ENCODE measurements at places on chromosomes 7 and 10. TPM values are rescaled to one million over a fixed set of nuclear protein-coding genes. Genes with fewer than 3 reads are reported as not detected.
A peak's percentile ranks its signal among the peaks of the same experiment; 100 is the strongest.

GPR15LG gene
- not detected for total RNA-seq

DNA sequence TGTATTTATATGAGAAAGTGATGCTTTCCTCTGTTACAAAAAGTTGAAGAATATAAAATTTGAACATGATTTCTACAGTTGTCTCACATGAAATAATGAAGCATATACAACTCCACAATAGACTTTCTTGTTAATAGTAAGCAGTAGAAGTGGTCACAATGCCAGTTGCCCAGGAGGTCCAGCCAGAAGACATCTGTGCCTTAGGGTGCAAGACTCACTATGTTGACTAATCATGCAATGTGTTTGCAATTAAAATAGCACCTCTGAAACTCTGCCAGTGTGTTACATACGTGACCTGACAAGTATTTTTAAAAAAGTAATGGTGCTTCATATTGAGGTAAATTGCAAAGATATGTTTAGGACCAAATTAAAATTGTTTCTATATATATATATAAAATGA, 547.2 kb downstream of the ETV1 start:
- no peak overlapping the region for H3K27ac ChIP-seq
- peaks cover 6% of the 10 kb centered on the region for H3K36me3 ChIP-seq
- H3K4me3 ChIP-seq, result no peak overlapping the region
- peak; percentile 21 for DNase-seq

- H3K27me3 ChIP-seq, result peaks cover 2% of the 10 kb centered on the region
- H3K27ac ChIP-seq, result no peak overlapping the region
- DNase-seq, result no peak
- H3K4me1 ChIP-seq, result no peaks in the 10 kb centered on the region
- H3K36me3 ChIP-seq, result no peaks in the 10 kb centered on the region
- H3K4me3 ChIP-seq, result no peak overlapping the region
These were observed 79.4 kb upstream of the FEZF1 start for GRCh38 chr7:122383934-122384333.

DNA sequence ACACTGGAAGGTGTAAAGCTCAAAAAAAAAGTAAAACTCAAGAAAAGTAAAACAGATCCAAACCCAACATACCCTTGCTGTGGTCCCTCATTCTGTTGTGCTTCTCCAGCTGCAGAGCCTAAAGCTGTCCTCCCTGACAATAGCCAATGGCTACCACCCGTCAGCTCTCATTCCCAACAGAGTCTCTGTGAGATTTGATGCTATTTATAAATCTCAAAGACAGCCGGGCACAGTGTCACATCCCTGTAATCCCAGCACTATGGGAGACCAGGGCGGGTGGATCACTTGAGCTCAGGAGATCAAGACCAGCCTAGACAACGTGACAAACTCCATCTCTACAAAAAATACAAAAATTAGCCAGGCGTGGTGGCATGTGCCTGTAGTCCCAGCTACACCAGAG, 116.0 kb downstream of the KMT2E start:
- no peak for DNase-seq
- H3K4me3 ChIP-seq, result no peak overlapping the region
- H3K27ac ChIP-seq, result no peak overlapping the region
- no peaks in the 10 kb centered on the region for H3K27me3 ChIP-seq

All from MCF 10A (cell line).